ENCODE measurements at places on chromosomes 7 and 10. TPM values are rescaled to one million over a fixed set of nuclear protein-coding genes. Genes with fewer than 3 reads are reported as not detected.

Gene TUBAL3
- not detected for total RNA-seq

Gene BCCIP
- 39.4 TPM for total RNA-seq

DNA sequence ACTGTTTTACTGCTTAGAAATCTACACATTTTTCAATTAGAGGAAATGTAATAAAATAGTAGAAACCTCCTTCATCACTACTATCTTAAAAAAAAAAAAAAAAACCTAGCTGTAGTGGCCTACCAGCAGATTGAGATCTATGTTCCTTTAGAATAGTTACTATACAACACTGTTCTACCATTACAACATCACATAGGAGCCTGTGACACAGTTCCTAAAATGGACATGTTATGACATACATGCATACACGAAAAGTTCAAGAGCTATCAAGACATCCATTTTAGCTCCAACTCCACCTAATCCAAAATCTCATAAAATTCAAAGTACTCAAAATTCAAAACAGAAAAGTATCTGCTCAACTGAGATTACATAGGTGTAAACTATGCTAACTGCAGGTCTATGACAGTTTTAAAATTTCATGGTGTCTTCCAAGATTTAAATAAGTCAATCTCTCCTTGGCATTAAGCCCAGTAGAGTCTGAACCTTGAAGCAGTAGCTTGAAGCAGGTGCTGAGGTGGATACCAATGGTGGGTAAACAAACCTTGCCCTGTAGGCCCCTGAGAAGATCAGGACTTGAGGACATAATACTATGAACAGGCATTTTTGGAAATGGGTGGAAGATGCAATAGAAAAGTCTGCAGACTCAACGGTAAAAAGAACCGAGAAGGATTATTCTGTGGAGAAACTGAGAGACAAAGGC lies 17.0 kb downstream of the CACUL1 start:
- H3K27me3 ChIP-seq: peaks cover 2% of the 10 kb centered on the region
- H3K27ac ChIP-seq: peak overlapping the region; percentile 9
- DNase-seq: no peak
- H3K4me1 ChIP-seq: peaks cover 26% of the 10 kb centered on the region
- H3K4me3 ChIP-seq: no peak overlapping the region

- H3K4me3 ChIP-seq: no peak overlapping the region
- no peak overlapping the region for H3K27ac ChIP-seq
- peaks cover 4% of the 10 kb centered on the region for H3K36me3 ChIP-seq
- no peaks in the 10 kb centered on the region for H3K27me3 ChIP-seq
- H3K4me1 ChIP-seq: no peaks in the 10 kb centered on the region
Measured at GRCh38 chr7:135597926-135598305, 40.2 kb downstream of the NUP205 start.

GRCh38 chr10:113530476-113530875 lies 22.4 kb upstream of the HABP2 start:
- no peaks in the 10 kb centered on the region for H3K36me3 ChIP-seq
- no peak overlapping the region for H3K27ac ChIP-seq
- no peak for DNase-seq
- no peaks in the 10 kb centered on the region for H3K4me1 ChIP-seq
- H3K4me3 ChIP-seq: no peak overlapping the region

DNA sequence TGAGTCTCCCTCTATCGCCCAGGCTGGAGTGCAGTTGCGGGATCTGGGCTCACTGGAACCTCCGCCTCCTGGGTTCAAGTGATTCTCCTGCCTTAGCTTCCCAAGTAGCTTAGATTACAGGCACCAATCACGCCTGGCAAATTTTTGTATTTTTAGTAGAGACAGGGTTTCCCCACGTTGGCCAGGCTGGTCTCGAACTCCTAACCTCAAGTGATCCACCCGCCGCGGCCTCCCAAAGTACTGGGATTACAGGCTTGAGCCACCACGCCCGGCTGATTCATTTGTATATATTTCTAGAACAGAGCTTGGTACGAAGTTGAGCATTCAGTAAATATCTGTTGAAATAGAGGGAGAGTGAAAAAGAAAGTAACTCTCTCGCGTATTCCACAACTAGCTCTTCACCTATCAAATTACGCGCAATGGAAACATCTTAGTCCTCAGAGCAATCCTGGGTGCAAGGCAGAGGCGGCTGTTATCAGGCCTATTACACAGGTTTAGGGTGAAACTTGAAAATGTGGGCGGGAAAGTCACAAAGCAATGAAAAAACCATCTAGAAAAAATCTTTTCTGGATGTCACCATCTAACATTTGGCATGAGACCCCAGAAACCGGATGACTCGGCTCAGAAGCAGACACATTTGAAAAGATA lies 707 bp upstream of the GHITM start:
- no peak for DNase-seq
- peaks cover 7% of the 10 kb centered on the region for H3K36me3 ChIP-seq
- peak overlapping the region; percentile 87 for H3K27ac ChIP-seq
- H3K4me1 ChIP-seq: peaks cover 10% of the 10 kb centered on the region

DNA sequence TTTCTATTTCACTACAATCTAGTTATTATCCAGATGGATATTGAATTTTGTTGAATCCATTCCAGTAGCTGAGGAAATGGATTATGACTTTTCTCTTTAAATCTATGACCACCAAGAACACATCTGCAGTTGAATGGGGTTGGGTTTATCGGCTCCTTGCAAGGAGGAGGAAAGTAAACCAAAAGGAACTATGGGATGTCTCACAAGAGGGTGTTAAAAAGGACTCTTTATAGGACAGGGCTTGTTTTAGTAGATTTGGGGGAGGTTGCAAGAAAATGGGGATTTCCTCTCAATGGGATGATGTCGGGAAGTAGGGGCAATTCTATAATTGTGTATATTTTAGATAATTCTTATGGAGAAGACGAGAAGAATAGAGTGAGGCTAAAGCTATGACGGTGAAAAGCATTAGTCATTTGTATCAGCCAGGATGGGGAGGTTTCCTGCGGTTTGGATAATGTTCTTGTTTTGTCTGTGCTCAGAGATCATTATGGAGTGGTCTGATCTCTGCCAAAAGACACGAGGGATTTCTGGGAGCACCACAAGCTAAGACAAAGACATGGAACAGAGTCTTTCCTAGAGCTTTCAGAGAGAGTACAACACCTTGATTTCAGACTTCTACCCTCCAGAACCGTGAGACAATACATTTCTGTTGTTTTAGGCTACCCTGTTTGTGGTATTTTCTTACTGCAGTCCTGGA lies 5.3 kb upstream of the LRRC61 start:
- no peak for DNase-seq
- H3K4me3 ChIP-seq: no peak overlapping the region
- peaks cover 28% of the 10 kb centered on the region for H3K4me1 ChIP-seq
- H3K36me3 ChIP-seq: no peaks in the 10 kb centered on the region

DNA sequence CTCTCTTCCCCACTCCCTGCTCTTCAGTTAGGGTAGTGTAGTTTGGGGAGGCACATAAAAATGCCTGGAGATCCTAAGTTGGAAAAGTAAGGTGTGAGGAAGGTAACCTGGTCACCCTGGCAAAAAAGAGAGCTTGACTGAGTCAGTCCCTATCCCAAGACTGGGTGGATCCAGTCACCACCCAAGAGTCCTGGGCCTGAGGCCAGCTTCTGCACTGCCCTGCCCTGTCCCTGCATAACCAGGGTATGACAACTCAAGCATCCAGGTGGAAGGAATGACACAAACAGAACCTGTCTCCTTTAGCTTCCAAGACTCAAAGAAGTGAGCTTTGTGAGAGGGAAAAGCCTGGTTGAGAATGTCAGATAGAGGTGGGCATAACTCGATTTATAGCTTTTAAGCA lies 26.9 kb upstream of the SORBS1 start:
- H3K27me3 ChIP-seq: peaks cover 2% of the 10 kb centered on the region
- H3K4me1 ChIP-seq: no peaks in the 10 kb centered on the region
- DNase-seq: no peak
- no peak overlapping the region for H3K27ac ChIP-seq
- no peak overlapping the region for H3K4me3 ChIP-seq
- no peaks in the 10 kb centered on the region for H3K36me3 ChIP-seq

DNA sequence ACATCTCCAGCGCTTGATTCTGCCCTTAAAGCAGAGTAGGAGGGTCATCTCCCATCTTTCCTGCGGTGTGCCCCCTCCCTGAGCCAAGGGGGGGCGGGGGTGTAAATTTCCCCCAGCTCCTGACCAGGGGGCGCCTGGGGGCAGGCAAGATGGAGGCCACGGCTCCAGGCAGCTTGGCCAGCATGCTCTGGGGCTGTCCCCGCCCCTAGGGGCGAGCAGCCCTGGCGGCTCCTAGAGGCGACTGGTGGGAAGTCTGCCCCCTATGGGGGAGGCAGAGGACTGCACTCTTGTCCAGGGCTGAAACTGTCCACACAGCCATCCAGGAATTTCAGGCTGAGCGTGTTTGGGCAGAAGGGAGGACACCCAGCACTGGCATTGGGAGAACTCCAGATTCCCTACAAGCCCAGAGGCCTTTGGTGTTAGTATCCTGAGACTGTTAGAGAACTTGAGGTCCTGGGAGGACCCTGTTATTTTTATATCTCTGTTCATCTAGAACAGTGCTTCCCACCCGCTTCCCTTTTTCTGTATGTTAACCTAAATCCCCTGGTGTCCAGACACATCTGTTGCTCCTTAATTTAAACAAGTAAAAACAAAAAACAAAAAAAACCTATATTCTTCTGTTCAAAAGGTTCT lies 4.6 kb downstream of the STRA8 start:
- H3K36me3 ChIP-seq: no peaks in the 10 kb centered on the region
- peaks cover 6% of the 10 kb centered on the region for H3K4me1 ChIP-seq

- H3K4me1 ChIP-seq: peaks cover 15% of the 10 kb centered on the region
- no peak for DNase-seq
- no peak overlapping the region for H3K4me3 ChIP-seq
- H3K27ac ChIP-seq: no peak overlapping the region
- H3K36me3 ChIP-seq: peaks cover 59% of the 10 kb centered on the region
Measured at GRCh38 chr7:73442903-73443500, 9.4 kb downstream of the FZD9 start.

DNA sequence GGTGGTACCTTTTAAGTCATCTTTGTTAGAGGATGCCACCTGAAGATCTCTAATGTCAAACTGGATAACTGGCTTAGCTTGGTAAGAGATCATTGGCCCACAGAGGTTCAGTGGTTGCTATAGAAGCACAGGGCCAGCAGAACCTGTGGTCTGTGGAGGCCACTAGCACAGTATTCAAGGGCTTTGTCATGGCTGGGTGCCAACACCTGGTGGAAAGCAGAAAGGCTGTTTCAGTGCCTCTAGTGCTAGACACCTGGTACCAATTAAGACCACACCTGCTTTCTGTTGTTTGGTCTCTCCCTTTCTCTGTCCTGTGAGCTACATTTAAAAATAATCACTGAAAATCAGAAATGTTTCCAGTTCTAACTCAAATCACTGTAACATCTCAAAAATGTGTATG lies 10.0 kb upstream of the PCGF5 start:
- no peak for DNase-seq
- H3K27ac ChIP-seq: no peak overlapping the region
- H3K36me3 ChIP-seq: no peaks in the 10 kb centered on the region
- H3K4me3 ChIP-seq: no peak overlapping the region

GRCh38 chr7:135602304-135602703 lies 44.6 kb downstream of the NUP205 start:
- H3K27ac ChIP-seq: peak overlapping the region; percentile 59
- H3K4me3 ChIP-seq: no peak overlapping the region
- H3K4me1 ChIP-seq: no peaks in the 10 kb centered on the region
- H3K27me3 ChIP-seq: no peaks in the 10 kb centered on the region
- H3K36me3 ChIP-seq: peaks cover 18% of the 10 kb centered on the region

GRCh38 chr7:134433430-134433829 lies 25.5 kb downstream of the AKR1B1 start:
- no peak overlapping the region for H3K4me3 ChIP-seq
- H3K27me3 ChIP-seq: no peaks in the 10 kb centered on the region
- no peak overlapping the region for H3K27ac ChIP-seq
- no peak for DNase-seq
- no peaks in the 10 kb centered on the region for H3K36me3 ChIP-seq

GRCh38 chr10:126006906-126007305 lies 110.5 kb downstream of the FANK1 start:
- peaks cover under 1% of the 10 kb centered on the region for H3K4me1 ChIP-seq
- no peak for DNase-seq
- H3K27me3 ChIP-seq: no peaks in the 10 kb centered on the region
- H3K36me3 ChIP-seq: no peaks in the 10 kb centered on the region
- H3K4me3 ChIP-seq: no peak overlapping the region

GRCh38 chr7:2211259-2211880 lies 21.4 kb downstream of the MAD1L1 start:
- no peaks in the 10 kb centered on the region for H3K4me1 ChIP-seq
- H3K36me3 ChIP-seq: peaks cover 50% of the 10 kb centered on the region
- no peak overlapping the region for H3K4me3 ChIP-seq
- H3K27me3 ChIP-seq: peaks cover 7% of the 10 kb centered on the region
- no peak overlapping the region for H3K27ac ChIP-seq
- no peak for DNase-seq

GRCh38 chr10:48316236-48316635 lies 9.8 kb downstream of the MAPK8 start:
- no peaks in the 10 kb centered on the region for H3K36me3 ChIP-seq
- H3K27ac ChIP-seq: no peak overlapping the region
- no peak for DNase-seq
- H3K27me3 ChIP-seq: no peaks in the 10 kb centered on the region

GRCh38 chr7:106463851-106464611 lies 179.2 kb upstream of the NAMPT start:
- peaks cover 15% of the 10 kb centered on the region for H3K4me1 ChIP-seq
- H3K36me3 ChIP-seq: no peaks in the 10 kb centered on the region
- no peak overlapping the region for H3K27ac ChIP-seq
- H3K4me3 ChIP-seq: no peak overlapping the region

- H3K27me3 ChIP-seq: peaks cover 4% of the 10 kb centered on the region
- no peak overlapping the region for H3K27ac ChIP-seq
Measured at GRCh38 chr10:132502544-132503300, 34.9 kb upstream of the INPP5A start.

DNA sequence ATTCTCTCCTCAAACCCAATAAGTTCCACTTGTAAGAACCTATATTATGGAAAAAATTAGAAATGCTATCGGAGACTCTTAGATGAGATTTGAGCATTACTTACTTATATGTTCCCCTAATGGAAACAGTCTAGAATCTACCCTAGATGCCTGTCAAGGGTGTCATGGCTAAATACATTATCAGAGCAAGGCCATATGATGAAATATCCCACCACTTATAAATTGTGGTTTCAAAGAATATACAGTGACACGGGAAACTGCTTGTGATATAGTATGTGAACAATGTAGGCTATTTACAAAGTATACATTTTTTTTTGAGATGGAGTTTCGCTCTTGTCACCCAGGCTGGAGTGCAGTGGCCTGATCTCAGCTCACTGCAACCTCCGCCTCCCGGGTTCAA lies 46.3 kb upstream of the CTBP2 start:
- H3K36me3 ChIP-seq: no peaks in the 10 kb centered on the region
- no peak overlapping the region for H3K4me3 ChIP-seq
- no peak for DNase-seq
- H3K27ac ChIP-seq: no peak overlapping the region

GRCh38 chr10:76459016-76459730 lies 1027.7 kb downstream of the LRMDA start:
- H3K4me1 ChIP-seq: peaks cover 7% of the 10 kb centered on the region
- no peak overlapping the region for H3K4me3 ChIP-seq
- H3K27me3 ChIP-seq: peaks cover 4% of the 10 kb centered on the region

All from endothelial cell (in vitro differentiated cells).